ENCODE measurements at places on chromosomes 11 and 22. TPM values are rescaled to one million over a fixed set of nuclear protein-coding genes. Genes with fewer than 3 reads are reported as not detected.

- DNase-seq: no peak
Observed at GRCh38 chr11:77195071-77195755, 67.2 kb downstream of the MYO7A start.

MS4A8 gene
- not detected for total RNA-seq

GRCh38 chr11:108483163-108483562, 15.0 kb downstream of the POGLUT3 start:
- DNase-seq: no peak

PKNOX2 gene
- total RNA-seq: 7.2 TPM

- peak; percentile 88 for DNase-seq
Observed at GRCh38 chr22:37607010-37607934, 1.4 kb upstream of the GGA1 start.

SPON1 gene
- total RNA-seq: 35.9 TPM

MS4A6E gene
- total RNA-seq: not detected

Data from neural progenitor cell (in vitro differentiated cells).